Psoas muscle (tissue), 8 donors: ENCODE measurements at places on chromosomes 11 and 22.

- DNase-seq, result no peak
Measured at GRCh38 chr11:102809971-102810370, 12.0 kb upstream of the MMP1 start.

DNA sequence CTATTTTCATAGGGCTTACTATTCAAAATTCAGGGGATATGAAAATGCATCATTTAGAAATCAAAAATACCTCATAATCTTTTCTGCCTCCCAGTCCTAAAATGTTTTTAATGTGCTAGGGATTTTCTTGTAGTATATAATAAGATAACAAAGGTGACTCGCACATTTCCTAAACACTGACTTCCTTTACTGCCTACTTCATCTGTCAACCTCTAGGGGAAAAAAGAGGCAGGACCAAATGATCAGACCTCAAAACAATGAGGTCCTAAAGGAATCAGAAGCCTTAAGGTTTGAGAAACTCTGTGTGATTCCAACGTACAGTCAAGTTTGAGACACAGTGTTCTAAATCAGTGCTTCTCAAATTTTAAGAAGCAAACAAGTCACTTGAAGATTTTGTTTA is 56.1 kb upstream of the POU2AF2 start:
- no peak for DNase-seq

GRCh38 chr11:97948793-97949192 is 1072.0 kb upstream of the CNTN5 start:
- no peak for DNase-seq

GRCh38 chr11:85988780-85989179 is 80.1 kb downstream of the PICALM start:
- no peak for DNase-seq

DNA sequence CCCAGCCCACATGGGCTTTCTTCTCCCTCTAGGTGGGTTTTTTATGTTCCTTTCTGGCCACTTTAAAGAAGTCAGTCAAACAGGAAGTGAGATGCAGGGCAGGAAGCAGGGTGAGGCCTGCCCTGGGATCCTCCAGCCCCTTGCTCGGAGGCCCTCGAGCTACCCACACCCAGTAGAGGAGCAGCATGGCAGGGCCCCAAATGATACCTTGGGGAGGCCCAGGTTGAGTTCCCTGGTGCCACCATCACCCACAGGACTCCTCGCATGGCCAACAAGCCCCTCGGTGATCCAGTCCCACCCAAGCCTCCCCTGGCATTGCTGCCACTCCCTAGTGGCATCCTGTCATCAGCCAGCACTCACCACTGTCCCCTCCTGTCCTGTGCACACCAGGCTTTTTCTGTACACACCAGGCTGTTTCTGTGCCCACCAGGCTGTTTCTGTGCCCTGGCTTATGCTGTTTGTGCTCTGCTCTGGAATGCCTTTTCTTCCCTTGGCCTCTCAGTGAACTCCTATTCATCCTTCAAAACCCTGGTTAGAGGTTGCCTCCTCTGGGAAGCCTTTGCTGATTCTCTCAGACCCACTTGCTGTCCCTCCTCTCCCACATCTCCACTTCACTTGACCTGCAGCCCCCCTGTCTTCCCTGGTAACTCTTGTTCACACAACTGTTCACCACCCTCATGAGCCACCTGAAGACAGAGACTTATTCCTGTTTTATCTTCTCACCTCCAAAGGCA is 3.1 kb upstream of the PTGDR2 start:
- DNase-seq, result peak; percentile 23

DNA sequence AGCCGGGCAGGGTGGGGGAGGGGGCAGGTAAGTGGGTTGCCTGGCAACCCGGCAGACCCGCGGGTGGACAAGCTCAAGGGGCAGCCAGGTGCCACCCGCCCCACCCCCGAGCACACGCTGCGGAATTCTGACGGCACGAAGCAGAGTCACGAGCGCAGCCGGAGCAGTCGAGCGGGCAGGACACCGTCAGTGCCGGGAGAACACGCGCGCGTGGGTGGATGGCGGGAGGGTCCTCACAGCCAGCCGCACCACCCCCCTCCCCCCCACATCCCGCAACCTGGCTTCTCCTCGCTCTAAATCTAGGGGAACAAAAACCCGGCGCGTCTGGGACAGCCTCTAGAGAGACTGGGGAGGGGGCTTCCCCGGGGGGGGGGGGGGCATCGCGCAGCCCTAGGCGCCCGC is 133.1 kb upstream of the HSD17B12 start:
- no peak for DNase-seq

GRCh38 chr11:47533690-47534151 is 19.2 kb downstream of the CELF1 start:
- no peak for DNase-seq

DNA sequence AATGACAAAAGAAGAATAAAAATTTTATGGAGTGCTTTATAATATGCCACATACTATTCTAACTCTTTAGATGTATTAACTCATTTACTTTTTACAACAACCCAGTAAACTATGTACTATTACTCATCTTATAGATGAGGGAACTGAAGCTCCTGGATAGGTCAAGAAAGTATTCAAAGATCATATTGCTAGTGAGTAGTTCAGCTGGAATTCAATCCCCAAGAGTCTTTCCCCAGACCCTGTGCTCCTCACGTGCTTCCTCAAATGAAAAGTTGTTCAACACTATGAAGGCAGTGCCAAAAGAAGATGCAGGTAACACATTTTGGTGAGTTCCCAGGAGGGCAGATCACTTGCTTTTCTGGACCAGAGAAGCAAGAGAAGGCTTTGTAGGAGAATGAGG is 46.8 kb downstream of the BTG4 start:
- DNase-seq, result no peak

GRCh38 chr22:31871480-31871879 is 72.9 kb upstream of the YWHAH start:
- no peak for DNase-seq

DNA sequence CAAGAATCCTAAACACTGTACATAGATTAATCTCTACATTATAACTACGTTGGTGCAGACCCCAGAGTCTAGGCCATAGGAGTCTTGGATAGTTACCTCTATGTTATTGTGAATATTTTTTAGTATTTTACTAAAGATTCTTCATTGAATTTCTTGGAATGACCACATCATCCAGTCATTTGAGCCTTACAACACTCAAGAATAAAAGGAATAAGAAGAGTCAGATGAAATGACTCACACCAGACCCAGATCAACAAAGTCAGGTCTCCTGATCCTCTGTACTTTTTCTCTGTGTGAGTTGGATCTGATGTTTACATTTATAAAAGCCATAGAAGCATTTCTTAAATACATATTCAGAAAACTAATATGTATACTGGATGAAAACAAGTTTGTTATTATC is 179.2 kb upstream of the ARHGAP20 start:
- no peak for DNase-seq

DNA sequence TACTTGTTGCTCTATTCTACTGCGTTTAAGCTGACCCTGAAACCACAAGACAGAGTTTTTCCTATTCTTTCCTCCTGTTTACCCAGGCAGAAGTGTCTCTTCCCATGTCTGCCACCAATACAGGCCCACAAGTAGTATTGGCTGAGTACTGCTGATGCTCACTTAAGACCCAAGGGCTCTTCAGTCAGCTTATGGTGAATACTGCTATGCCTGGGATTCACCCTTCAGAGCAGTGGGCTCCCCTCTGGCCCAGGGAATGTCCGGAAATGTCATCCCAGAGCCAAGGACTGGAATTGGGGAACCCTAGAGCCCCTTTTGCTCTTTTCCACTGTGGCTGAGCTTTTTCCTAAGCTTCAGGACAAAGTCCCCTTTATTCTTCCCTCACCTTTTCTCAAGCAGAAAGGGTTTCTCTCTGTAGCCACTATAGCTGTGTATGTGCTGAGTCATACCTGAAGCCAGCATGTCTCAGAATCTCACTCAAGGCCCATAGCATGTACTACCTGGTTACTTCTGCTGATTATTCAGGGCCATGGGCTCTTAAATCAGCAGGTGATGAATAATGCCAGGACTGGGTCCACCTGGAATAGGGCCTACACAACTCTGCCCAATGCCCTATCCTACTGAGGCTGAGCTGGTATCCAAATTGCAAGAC is 745.8 kb upstream of the ANO5 start:
- DNase-seq, result no peak

GRCh38 chr11:113977701-113978100 is 2.8 kb downstream of the HTR3A start:
- DNase-seq, result no peak

- DNase-seq, result no peak
Measured at GRCh38 chr11:126743628-126744027, 256.9 kb downstream of the KIRREL3 start.

DNA sequence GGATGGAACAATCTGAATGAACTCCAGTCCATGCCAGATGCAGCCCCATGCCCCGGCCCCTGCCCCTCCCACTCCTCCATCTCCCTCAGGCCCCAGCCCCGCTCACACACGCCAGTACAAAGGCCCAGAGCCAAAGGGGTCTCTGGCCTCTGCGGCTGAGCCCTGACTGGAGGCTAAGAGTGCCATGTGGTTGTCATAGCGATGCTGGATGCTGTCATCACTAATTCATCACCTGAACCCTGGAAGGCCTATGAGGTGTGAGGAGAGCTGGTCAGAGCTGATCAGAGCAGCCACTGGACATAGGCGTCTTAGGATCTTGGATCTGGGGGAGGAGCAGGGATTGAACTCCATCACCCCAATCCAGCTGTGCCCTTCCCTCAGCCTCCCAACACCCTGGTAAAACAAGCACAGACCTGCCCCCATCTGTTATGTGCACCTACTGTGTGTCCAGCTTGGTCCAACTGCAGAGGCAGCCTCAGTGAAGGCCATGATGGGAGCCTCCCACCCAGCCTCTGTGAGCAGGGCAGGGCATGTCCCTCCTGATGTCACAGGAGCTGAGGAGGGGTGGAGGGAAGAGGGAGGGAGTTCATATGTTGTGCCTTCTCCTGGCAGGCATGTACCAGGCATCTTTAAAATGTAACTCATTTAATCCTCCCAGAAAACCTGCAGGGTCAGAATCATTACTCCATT is 16.7 kb downstream of the PDE2A start:
- no peak for DNase-seq

- no peak for DNase-seq
Measured at GRCh38 chr22:33247758-33248157, 189.6 kb upstream of the SYN3 start.

DNA sequence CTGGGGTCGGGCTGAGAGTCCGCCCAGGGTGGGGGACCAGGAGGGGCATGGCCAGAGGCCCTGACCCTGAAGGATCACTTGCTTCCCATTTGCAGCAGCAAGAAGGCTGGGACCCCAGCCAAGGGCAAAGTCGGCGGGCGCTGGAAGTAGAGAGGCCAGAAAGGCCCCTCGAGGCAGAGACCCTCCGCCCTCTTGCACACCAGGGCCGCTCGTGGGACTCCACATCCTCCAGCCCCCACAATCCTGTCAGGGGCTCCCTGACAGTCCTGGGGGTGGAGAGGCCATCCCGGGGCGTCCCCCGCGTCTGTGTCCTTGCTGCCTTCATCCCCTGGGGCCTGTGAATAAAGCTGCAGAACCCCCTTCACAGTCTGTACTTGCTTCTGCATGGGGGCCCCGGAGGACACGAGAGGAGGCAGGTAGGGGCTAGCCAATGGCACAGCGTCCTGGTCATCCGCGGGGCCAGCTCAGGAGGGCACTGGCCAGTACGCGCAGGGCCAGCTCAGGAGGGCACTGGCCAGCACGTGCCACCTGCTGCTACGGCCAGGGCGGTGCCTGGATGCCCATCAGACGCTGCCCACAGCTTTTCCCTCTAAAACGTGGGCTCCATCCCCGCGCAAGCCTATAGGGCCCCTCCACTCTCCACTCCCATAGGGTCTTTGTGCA is 8.7 kb upstream of the MRPL23 start:
- peak; percentile 60 for DNase-seq

GRCh38 chr11:27403195-27403594 is 40.2 kb upstream of the CCDC34 start:
- DNase-seq, result no peak

DNA sequence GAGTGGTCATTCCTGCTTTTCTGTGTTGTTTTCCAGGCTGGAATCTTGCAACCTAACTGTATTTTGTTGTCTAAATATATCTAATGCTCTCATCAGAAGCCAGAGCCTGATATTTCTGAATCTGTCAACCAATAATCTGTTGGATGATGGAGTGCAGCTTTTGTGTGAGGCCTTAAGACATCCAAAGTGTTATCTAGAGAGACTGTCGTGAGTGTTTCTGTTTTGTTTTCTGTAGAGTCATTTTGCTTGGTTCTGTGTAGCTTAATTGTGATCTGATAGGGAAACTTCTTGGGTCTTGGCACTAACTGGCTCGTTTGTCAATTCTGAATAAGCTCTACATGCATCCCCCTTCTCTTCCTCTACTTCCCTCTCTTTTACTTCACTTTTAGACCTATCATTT is 31.2 kb upstream of the RBMXL2 start:
- no peak for DNase-seq
